HFF-Myc (cell line): ENCODE measurements at places on chromosomes 2 and 18.
A peak's percentile ranks its signal among the peaks of the same experiment; 100 is the strongest.

DNA sequence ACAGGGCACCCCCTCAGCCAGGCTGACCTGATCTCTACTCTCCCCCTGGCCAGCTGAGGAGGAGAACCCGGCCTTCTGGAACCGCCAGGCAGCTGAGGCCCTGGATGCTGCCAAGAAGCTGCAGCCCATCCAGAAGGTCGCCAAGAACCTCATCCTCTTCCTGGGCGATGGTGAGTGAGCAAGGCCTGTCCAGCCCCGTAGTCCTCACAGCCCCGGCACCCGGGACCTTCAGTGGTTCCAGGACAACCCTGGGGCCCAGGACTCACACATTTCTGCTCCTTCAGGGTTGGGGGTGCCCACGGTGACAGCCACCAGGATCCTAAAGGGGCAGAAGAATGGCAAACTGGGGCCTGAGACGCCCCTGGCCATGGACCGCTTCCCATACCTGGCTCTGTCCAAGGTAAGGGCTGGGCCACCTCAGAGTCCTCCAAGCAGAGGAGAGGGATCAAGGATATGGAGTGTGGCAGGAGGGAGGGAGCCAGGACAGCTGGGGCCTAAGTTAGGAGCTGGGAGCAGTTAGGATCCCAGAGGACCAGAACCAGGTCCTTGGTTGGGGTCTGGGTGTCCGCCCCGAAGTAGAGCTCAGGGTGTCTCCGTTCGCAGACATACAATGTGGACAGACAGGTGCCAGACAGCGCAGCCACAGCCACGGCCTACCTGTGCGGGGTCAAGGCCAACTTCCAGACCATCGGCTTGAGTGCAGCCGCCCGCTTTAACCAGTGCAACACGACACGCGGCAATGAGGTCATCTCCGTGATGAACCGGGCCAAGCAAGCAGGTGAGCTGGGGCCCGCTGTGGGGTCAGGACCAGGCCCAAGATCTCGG lies 555 bp downstream of the ALPI start:
- no peak for DNase-seq

GRCh38 chr2:64847930-64848329 lies 141.3 kb upstream of the SLC1A4 start:
- no peak for DNase-seq

GRCh38 chr2:135797497-135798274 lies 39.3 kb downstream of the LCT start:
- peak; percentile 47 for DNase-seq

- no peak for DNase-seq
These were observed 17.5 kb downstream of the YWHAQ start for GRCh38 chr2:9613291-9613690.

- no peak for DNase-seq
These were observed 1.1 kb downstream of the CD28 start for GRCh38 chr2:203707530-203707929.

DNA sequence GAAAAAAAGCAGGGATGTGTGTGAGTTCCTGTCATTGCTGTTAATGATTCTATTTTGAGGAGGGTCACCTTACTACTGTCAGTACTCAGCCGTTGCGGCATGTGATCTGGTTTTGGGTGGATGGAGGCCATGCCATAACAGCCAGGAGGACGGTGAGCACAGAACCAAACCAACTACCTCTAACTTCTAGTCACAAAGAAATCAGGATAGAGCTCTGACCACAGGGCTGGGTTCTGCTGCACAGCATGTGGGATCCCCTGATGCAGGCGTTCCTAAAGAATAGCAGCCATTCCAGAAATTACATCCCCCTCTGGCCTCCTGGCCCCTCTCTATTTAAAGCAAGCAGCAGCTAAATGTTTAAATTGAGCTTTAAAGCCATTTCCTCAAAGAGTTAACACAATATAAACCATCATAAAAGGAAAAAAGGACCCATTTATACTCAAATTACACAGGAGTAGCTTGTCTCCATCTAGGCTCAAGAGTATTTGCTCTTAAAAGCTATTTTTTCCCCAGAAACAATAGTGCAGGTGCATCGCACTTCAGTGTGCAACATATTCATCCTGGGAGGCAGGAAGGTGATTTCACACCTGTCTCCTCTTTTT lies 786.4 kb downstream of the RNF144A start:
- no peak for DNase-seq
